Fibroblast of skin of abdomen (primary cell): ENCODE measurements at places on chromosomes 7 and 10.

GRCh38 chr7:105934572-105935185, 28.4 kb upstream of the CDHR3 start:
- peak; percentile 34 for DNase-seq

GRCh38 chr7:94053532-94053931, 49.4 kb upstream of the BET1 start:
- no peak for DNase-seq

GRCh38 chr7:21504021-21504420, 38.8 kb upstream of the DNAH11 start:
- DNase-seq: no peak

- peak; percentile 41 for DNase-seq
Observed at GRCh38 chr7:152145853-152146466, 120.5 kb downstream of the GALNT11 start.

GRCh38 chr7:155324012-155324917, 26.6 kb downstream of the INSIG1 start:
- no peak for DNase-seq

GRCh38 chr10:100736809-100737354, 8.5 kb upstream of the PAX2 start:
- no peak for DNase-seq

- peak; percentile 26 for DNase-seq
Observed at GRCh38 chr7:48140001-48140681, 31.1 kb upstream of the ABCA13 start.

DNA sequence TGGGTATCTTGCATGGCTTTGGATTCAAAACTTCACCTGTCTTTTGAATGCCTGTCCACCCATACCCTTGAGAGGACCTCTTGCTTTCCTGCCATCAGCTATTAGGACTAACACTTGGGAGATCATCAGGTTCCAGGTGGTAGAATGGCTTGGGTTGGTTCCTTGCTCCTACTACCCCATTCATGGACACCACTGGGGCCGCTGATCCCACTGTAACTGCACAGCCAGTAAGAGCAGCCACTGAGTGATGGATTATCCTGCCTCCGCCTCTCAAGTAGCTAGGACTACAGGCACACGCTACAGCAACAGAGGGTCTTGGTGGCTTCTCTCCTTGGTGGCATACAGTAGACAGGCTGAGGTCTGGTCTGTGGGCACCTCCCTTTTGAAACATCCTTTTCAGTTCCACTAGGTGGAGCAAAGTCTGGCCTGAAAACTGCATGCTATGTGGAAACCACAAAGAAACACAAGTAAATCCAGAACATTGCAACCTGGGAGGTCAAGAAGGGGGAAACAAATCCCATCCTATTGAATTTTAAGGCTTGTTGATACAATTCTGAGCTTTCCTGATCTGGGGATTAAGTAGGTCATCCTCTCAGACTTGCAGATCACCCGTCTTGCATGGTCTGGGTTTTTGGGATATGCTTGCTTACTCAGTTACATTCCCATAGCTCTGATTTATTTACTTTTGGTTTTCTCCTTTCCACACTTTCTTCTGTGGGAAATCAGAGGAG, 9.4 kb downstream of the WBP1L start:
- peak; percentile 77 for DNase-seq

- no peak for DNase-seq
Observed at GRCh38 chr7:98235901-98236300, 16.1 kb downstream of the TECPR1 start.

DNA sequence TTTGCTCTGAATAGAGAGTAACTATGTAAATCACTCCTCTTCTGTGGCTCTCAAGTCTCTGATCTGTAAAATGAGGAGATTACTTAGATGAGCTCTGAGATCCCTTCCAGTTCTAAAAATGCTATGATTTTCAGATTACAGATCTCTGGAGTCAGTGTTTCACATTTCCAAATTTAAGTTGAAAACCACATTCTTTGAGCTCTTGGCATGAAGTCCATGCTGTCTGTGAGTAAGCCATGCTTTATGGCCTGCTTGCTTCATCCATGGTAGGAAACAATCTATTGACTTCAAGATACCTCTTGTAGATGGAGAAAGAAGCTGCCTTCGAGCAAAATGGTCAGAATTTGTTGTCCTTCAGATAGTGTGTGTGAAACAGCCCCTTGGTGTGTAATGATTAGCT, 64.9 kb downstream of the CELF2 start:
- peak; percentile 10 for DNase-seq

- DNase-seq: peak; percentile 56
Observed at GRCh38 chr7:46291050-46291438, 370.0 kb upstream of the IGFBP3 start.

GRCh38 chr10:70323697-70324338, 40.0 kb upstream of the NPFFR1 start:
- no peak for DNase-seq

DNA sequence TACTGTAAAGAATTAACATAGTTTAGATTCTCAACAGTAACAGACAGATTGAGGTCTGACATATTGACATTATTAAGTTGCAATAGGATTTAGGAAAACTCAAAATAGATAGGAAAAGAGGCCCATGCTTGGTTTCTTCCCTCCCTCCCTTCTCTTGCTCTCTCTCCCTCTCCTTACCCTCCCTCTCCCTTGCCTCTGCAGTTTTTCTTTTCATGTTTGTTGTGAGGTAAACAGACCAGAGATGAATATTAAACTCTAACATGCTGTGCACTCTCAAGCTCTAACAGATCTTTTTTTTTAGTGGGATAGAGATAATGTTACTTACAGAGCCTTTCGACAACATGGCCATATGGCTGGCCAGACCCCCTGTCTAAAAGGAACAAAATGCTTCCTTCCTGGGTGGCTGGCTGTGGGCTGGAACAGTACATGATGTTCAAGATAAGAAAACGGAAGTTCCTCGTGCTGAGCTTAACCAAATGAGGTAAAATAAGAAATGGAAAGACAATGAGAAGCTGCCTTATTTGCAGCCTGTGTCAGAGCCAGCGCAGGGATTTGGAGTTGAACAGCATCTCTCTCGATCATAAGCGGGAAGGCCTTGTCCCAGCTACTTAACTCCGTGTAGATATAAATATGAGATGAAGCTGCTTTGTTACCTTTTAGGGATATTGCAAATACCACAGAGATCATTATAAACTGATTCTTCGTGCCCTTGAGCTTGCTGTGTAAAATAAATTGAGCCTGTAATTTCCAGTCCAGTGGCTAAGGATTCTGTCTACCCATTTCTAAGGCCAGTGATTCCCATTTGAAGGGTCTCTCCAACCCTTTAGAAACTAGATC, 391.9 kb upstream of the NPVF start:
- DNase-seq: no peak

- peak; percentile 99 for DNase-seq
Observed at GRCh38 chr7:46811529-46811928, 770.4 kb downstream of the TNS3 start.

- no peak for DNase-seq
Observed at GRCh38 chr10:21501091-21501490, 24.4 kb downstream of the SKIDA1 start.

- no peak for DNase-seq
Observed at GRCh38 chr10:100571084-100571856, 35.5 kb downstream of the HIF1AN start.

GRCh38 chr10:68403701-68404100, 3.4 kb downstream of the RUFY2 start:
- DNase-seq: no peak

DNA sequence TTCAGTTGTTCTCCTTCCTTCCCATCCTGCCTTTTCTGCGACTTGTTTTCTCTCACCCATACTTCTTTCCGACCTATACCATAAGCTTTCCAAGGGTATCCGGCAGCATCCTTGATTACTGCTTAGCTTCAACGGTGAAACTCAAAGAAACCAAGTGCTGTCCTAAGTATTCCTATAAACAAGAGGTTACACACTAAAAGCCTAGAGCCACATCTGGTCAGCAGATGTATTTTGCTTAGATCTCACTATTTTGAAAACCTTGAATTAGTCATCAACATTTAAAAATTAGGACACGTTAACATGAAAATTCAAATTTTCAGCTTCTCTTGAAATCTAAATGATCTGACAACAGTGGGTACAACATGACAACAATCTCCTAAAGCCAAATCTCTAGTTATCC, 20.0 kb downstream of the ARHGAP21 start:
- DNase-seq: peak; percentile 89

- peak; percentile 4 for DNase-seq
Observed at GRCh38 chr10:13414855-13415254, 66.8 kb upstream of the SEPHS1 start.

- peak; percentile 26 for DNase-seq
Observed at GRCh38 chr7:87506246-87507180, 31.0 kb upstream of the ABCB4 start.

DNA sequence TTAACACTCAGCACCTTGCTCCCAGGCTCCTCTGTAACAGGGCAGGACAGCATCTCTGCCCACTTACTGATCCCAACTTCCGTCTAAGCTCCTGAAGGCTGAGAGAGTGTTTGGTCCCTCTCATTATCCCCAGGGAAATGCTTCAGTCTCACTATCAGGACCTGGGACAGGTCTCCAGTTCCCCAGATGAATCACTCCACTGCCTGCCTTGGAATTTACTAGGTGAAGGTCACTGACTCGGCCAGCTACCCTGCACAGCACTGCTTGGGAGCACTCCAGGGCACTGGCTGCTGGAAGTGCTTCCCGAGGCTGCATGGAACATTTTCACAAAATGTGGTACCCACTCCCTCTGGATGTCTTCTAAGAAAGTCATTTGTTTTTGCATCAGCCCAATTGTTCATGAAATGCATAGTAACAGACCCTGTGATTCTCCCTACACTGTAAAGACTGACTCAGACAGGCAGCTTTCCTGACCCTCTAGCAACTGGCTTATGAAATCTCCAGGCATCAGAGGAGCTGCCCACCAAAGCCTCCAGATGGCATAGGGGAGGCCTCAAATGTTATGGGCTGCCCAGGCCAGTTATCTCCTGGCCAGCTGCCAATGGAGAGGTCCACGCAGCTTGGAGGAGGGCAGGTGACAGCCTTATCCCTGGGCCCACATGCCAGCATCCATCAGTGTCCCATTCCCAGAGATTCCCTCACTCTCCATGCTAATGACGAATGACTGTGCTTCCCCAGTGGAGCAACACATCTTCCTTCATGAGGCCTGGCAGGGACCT, 89.1 kb downstream of the GFRA1 start:
- DNase-seq: peak; percentile 39

DNA sequence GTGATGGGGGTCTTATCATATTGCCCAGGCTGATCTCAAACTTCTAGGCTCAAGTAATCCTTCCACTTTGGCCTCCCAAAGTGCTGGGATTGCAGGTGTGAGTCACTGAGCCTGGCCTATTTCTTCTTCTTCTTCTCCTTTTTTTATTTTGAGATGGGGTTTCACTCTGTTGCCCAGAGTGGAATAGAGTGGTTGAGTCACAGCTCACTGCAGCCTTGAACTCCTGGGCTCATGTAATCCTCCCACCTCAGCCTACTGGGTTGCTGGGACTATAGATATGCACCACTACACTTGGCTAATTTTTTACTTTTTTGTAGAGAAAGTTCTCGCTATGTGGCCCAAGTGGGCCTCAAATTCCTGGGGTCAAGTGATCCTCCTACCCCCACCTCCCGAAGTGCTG, 124.3 kb downstream of the SKIDA1 start:
- peak; percentile 52 for DNase-seq

DNA sequence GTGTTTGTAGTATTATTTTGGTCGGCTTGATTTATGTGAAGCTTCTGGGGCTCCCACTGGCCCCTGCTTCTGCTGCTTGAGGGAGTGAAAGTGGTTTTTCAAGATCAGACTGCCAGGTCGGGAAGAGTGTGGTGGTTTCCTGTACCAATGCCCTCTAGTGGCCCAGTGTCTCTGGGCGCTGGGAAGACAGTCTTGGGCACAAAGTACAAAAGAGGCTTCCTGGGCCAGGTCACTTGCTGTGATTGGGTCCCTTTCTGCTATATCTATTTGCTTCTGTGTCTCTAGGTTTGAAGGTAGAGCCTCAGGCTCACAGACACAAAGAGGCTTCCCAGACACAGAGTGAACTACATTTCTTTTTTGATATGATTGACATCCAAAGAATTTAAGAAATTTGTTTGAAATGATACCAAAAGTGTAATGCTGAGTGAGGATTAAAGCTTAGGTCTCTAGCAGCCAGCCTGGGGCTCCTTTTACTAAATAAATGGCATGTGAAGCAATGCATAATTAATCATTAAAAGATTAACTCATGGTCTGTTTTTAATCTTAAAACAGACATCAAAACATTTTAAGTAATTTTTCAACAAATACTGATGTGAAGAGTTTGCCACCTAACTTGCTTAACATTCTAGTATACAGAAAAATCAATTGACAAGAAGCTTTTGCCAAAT, 36.3 kb downstream of the ABCB1 start:
- DNase-seq: peak; percentile 14

DNA sequence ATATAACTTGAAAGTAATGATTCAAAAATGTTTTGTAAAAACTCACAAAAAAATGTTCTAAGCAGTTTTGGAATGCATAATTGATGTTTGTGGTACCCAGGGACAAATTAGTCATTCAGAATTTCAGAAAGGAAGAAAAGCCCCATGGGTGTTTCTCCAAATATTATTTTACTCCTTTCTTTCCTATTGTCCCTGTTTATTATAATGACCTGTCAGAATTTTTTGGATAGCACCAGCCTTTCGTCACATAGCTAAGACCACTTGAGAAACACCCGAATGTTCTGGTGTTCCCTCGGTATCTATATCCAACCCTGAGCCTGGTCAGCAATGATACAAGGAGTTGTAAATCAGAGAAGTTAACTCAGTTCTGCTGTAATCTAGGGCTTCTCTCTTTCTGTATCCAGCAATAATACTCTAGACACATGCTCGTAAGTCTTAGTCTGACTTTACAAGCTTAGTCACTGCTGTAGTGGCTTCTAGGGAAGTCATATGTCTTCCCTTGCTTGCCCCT, 64.8 kb upstream of the MEOX2 start:
- peak; percentile 88 for DNase-seq

GRCh38 chr10:132755166-132755711, 30.7 kb downstream of the NKX6-2 start:
- no peak for DNase-seq

DNA sequence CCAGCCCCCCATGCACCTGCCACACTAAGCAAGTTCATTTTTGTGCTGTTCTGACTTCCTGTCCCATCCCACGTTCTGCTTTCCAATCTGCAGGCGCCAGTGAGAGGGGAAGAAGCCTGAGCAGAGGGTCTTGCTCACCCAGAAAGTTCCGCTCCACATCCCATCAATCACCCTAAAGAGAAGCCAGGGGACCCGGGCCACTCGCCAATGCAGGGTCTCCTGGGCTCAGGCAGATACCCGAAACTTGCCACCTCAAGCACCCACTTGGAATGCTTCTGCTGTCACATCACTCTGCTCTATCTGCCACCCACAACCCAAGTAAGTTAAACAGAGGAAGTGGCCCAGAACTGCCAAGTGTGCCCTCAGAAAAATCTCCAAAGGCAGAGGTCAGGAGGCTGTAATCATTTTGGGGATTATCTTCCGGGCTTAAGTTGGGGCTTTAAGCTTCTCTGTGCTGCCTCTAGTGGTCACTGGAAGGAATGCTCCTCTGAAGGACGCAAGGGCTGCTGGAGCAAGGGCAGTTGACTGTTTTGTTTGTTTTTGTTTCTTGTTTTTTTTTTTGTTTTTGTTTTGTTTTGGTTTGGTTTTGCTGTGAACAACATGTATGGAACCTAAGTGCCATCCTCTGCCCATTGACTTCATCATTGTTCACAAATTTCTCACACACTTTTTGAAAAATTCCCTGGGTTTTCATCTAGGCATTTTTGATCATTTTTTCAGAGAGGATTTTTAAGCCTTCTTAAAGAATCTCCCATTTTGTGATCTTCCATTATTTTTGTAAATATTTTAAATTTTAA, 25.5 kb downstream of the PRR15 start:
- peak; percentile 14 for DNase-seq
